ENCODE measurements at places on chromosomes 12 and 14.

GRCh38 chr14:103522649-103523574 lies at the start of gene CKB:
TSS of gene CKB (minus strand) at chr14:103522830. CDS start at chr14:103522493, 337 bp downstream.
- peak; percentile 84 for DNase-seq

DNA sequence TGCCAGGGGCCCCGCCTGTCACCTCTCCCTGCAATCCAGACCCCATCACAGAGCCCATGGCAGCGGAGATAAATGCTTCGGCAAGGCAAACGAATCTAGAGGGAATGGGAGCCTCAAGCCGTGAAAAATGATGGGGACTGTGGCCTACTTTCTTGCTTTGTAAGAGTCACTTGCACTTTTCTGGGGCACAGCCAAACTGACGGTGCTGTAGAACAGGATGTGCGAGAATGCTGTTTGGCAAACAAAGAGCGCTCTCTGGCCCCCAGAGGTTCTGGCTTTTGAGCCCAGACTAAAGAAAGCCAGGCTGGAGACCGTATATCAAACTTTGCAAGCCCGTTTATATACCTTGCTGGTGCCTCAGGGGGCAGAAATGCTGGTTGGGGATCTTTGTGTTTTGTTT lies 108.7 kb downstream of the CACNA1C start:
- DNase-seq: no peak

GRCh38 chr12:57549909-57550640 lies at the start of gene KIF5A:
TSS of gene KIF5A (plus strand) at chr12:57550044. CDS start at chr12:57550272, 228 bp downstream.
- no peak for DNase-seq

DNA sequence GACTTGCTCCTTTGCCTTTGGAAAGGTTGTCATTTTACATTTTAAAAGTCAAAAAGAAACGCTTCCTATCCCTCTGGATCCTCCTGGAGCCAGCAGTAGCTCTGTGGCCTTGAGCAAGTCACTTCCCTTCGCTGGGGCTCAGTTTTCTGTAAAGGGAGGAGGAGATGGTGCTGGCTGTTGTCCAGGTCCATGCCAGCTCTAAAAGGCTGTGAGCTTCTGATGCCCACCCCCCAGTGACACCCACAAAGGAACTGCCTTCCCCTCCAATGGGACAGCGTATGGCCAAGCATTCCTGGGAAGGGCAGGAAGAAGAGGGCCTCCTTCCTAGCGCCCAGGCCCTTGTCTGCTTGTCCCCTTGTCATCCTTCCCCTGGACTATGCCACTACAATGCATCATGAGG lies 81.5 kb downstream of the NTF3 start:
- DNase-seq: no peak

DNA sequence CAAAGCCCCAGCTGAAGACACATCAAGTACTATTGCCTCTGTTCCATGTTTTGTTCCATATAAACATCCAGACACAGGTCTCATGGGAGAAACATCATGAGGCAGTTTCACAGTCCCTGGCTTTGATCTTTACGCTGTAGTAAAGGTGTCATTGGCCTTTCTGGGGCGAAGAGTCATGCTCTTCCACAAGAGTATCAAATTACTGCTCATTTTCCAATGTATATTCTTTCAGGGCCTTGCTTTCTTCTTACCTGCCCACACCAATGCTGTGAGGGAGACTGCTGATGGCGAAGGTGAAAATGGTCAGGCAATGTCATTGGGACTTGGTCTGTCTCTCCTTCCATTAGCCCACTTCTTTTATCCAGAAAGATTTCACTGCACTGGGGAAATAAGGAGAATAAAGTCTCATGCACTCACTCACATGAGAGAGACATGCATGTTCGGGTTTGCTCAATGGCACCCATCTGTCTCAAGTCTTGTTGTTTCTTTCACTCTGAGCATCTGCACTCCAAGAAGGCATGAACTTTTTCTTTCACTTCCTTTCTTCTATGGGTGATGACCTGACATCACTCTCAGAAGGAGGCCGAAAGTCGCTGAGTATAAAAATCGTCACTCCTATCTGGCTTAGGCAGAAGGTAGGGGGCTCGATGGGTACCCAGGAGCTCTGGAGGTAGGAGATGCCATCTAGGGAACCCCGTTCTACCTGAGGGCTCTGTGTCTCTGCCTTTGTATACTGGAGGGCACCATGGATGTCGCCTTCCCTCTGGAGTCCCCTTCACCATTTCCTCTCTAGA lies 1.3 kb upstream of the JDP2 start:
- peak; percentile 27 for DNase-seq

DNA sequence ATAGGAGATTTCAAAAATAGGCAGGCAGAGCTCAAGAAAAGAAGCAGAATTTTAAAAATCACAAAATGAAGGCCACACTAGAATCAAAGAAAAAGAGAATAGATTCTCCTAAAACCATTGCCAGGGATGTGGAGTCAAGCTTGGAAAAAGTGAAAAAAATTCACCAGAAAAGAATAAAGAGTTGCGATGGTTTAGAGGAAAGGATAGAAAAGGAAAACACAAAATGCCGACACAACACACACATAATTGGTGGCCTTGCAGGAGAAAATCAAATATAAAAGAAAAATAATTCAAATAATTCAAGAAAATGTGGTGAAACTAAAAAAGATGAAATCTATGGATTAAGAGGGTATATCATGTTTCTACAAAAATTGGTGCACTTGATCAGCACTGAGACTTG lies 181.6 kb upstream of the C14orf180 start:
- DNase-seq: no peak

GRCh38 chr14:44576356-44576755 lies 69.3 kb upstream of the FSCB start:
- no peak for DNase-seq

- peak; percentile 70 for DNase-seq
These were observed 105.3 kb downstream of the TGFB3 start for GRCh38 chr14:75876530-75876929.

DNA sequence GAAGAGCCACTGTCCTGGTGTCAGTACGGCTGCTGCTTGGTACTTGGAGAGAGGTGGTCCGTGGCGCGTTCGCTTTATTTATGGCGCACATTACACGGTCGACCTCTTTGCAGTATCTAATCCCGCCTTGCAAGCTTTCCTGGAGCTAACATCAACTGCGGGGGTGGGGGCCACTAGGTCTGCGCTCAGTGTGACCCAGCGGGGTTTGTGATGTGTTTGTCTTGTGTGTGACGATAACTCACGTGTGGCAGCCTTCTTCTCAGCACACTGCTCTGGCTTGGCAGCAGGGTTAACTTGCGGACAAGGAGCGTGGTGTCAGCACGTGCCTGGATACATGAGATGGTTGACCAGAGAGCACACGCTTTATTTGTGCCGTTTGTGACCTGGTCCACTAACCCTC lies 122.2 kb upstream of the RTL1 start:
- DNase-seq: no peak

DNA sequence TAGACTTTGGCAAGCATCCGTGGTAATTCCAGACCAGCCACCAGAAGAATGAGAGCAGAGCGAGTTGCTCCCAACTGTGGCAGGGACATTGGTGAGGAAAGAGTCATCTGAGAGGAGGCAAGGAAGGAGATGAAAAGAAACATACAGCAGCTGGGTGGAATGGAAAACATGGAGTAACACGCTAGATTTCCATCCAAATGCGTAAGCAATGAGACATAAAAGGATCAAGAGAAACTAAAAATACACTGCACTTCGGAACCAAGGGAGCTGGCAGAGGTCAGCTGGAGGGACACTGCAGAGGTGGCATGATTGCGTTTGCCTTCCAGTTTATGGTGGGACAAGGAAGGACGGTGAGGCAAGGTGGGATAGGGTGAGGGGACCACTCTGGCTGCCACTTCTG lies 82.9 kb downstream of the DDX51 start:
- no peak for DNase-seq

- no peak for DNase-seq
These were observed 1.4 kb upstream of the HSP90AA1 start for GRCh38 chr14:102088012-102088792.

- no peak for DNase-seq
These were observed 13.3 kb downstream of the NGDN start for GRCh38 chr14:23482823-23483148.

- no peak for DNase-seq
These were observed 188.7 kb downstream of the PRKD1 start for GRCh38 chr14:29738950-29739349.

GRCh38 chr14:105026802-105027563 lies 6.1 kb upstream of the CDCA4 start:
- DNase-seq: no peak

DNA sequence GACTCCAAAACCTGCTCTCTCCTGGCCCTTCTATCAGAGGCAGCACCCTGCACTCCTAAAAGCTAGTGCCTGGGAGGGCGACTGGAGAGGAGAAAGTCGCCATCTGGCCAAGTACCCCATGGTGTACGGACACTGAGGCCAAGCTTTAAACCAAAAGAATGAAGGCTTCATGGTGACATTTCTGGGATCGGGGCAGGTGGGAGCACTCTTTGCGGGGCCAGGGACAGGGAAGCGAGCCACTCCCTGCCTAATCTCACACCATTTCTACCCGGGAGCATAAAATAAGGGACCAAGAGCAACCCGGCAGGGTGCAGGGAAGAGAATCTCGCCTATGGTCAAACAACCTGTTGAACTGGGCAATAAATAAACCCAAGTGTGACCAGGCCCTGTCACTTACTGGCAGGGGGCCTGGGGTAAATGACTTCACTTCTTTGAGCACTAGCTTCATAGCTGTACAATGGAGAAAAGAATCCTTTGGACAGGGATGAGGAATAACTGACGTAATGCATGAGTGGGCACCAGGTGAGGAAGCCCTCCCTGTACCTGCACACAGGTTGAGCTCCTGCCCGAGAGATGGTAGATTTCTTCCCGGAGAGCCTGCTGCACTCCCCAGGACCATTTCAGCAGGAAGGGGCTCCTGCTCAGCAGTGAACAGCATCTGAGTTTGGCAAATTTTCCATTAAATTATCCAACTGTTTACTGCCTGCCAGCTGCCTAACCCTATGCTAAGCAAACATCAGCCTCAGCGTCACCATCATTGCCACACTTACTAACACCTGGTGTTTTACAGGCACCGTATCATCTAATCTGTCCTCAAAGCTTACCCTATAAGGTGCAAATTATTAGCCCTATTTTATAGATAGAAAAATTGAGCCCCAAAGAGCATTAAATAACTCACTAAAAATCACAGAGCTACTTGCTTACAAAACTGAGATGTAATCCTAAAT lies 2.0 kb downstream of the SERPINA1 start:
- no peak for DNase-seq

DNA sequence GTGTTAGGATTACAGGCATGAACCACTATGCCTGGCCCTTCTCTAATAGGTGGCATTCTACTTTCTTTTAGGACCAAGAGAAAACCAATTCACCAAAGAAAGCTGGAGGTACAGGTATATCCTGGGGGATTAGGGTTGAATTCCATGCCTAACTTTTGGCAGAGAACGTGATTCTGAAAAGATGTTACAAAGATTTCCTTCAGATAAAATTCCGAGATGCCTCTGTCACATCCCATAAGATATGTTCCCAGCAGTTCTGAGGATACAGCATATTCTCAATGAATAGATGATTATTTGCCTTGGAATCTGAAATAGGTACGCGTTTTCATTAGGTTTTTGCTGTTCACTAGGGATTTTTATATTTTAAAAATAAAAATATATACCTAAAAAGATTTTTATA lies 111.9 kb upstream of the KRAS start:
- DNase-seq: no peak

- no peak for DNase-seq
These were observed 182.8 kb downstream of the SLC5A8 start for GRCh38 chr12:101027200-101027599.

DNA sequence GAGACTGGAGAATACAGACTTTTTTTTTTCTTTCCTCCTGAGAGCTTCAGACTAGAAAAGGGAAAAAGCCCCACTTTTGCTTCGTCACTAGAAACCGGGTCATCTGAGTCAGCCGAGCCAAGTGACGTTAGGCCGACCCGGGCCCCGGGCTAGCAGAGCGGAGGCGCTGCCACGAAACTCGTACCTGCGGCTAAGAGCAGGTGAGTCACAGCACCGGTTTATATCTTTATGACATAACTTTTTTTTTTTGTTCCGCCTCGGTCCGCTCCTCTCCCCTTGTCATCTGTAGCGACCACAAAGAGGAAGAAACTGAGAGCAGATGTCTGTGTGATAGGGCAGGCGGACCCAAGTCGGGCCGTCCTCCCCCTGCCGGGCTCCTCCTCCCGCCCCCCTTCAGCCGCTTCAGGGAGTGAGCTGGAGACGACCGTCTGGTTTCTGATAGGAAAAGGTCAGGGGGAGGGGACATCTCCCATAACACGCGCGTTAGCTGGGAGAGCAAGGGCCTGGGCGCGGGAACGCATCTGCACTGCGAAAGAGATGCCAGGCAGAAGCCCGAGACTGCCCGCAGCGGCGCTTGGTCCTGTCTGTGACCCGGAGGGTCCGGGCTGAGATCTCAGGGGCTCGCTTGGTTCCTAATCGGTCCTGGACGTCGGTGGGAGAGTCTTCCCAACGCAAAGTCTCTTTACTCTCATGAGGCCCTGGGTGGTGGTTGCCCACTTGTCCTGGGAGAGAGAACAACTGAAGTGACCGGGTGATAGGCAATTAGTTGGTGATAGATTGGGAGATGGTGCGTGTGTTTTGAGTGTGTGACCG lies 586 bp downstream of the TTC6 start:
- DNase-seq: no peak

GRCh38 chr14:58428118-58428683 lies 682 bp downstream of the KIAA0586 start:
- DNase-seq: peak; percentile 36

DNA sequence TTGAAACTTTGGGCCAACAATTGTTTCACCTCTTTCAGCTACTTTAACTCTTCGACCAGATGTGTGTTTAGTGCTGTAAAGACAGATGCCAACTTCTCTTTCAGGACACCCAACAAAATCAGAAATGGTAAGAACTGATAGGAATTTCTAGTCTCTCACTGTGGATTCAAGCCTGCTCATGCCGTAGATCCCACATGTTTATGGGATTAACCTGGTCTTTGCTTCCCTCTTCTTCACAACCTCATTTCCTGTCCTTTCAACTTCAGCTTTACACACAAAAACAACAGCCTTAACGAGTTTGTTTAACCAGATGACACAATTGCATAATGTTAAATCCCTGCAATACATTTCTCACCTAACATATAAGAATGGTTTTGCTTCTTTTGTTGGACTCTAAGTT lies 1031.9 kb upstream of the LRFN5 start:
- no peak for DNase-seq

DNA sequence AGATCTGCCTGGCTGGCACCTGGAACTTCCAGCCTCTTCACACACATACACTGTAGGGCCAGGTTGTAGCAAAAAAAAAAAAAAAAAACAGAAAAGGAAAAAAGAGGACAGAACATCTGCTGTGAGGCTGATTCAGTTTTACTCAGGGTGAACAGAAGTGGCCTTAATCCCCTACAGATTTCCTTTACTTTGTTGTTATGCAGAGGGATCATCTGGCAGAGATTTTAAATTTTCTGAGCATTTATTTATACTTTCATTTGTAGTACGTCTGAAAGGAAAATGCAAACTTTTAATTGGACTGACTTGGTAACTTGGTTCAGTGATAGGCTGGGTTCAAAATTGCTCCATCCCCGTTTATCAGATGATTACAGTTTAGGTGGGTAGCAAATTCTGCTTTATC lies 50.8 kb upstream of the PRICKLE1 start:
- DNase-seq: no peak

- DNase-seq: no peak
These were observed 4.8 kb downstream of the ARHGAP5 start for GRCh38 chr14:32081901-32082300.

- DNase-seq: no peak
These were observed 203.8 kb upstream of the RGS6 start for GRCh38 chr14:71728386-71728785.

- DNase-seq: no peak
These were observed 216.0 kb downstream of the AKAP6 start for GRCh38 chr14:32545095-32545494.

Measured in putamen (tissue), 1 donor.